Mesendoderm (in vitro differentiated cells): ENCODE measurements at places on chromosomes 1 and 21.

GRCh38 chr1:61352845-61353435 is 270.6 kb downstream of the NFIA start:
- no peak for DNase-seq

DNA sequence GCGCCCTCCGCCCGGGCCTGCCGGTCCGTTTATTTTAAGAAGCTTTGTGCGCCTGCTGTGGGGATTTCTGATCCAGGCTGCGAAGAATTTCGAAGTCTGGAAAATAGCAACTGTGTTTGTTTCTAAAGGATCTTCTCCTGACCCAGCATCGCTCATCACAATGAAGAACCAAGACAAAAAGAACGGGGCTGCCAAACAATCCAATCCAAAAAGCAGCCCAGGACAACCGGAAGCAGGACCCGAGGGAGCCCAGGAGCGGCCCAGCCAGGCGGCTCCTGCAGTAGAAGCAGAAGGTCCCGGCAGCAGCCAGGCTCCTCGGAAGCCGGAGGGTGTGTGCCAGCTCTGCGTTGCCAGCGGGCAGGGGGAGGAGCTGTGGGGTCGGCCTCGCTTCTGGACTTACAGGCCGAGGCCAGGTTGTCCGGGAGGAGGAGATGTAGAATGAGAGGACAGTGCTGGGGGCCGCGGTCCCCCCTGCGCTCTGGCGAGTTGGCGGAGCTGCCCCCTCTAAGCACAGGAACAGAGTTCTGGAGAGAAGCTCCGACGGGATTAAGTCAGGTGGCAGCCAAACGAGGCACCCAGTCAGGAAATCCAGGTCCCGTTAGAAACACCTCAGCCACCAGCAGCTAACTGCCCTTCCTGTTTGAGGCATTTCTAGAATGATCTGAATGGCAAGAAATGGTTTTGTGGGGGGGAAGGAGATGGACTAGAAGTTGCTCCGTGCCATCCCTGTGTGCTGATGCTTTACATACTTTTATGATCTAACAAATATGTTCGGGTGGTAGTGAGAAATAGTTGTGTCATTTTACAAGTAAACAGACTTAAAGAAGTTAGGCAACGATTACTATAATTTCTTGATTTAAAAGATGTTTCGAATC is 948 bp downstream of the TXLNA start:
- peak; percentile 63 for DNase-seq

GRCh38 chr1:19360843-19361610 is 48.9 kb downstream of the SLC66A1 start:
- DNase-seq = no peak

- DNase-seq = peak; percentile 88
Observed at GRCh38 chr1:174976436-174977108, 23.2 kb upstream of the CACYBP start.

DNA sequence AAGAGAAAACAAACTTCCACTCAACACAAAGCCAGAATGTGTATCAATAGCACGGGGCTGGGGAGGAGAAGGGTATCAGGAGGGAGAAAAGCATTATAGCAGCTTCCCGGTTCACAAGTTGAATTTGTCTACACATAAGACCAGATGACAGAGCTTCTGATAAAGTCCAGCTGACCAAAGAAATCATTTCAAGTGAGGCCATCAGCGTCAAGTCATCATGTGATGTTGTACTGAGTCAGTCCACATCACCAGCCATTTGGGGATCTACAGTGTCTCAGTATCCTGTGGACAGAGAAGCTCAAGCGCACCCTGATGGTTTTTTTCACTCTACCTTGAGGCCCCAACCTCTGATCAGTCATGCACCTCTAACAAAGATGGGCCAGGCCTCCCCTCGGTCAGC is 33.0 kb downstream of the SETD4 start:
- DNase-seq = no peak

- no peak for DNase-seq
Observed at GRCh38 chr1:110502402-110503151, 16.4 kb downstream of the KCNA10 start.

- DNase-seq = no peak
Observed at GRCh38 chr1:84353695-84354094, 44.6 kb upstream of the DNASE2B start.

- no peak for DNase-seq
Observed at GRCh38 chr1:89685461-89685860, 52.5 kb downstream of the LRRC8C start.

DNA sequence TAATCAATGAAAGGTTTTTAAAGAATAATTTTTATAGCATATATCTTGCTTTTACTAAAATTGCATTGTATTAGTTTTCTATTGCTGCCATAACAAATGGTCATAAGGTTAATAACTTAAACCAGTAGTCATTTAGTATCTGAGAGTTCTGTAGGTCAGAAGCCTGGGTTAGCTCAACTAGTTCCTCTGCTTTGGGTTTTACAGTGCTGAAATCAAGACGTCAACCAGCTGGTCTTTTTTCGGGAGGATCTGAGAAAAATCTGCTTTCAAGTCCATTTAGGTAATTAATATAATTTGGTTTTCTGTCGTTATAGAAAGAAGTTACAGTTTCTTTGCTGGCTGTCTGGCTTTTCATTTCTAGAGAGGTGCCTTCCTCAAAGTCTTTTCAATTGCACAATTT is 577.7 kb downstream of the MRPL39 start:
- no peak for DNase-seq

GRCh38 chr1:226823643-226824042 is 46.8 kb upstream of the PSEN2 start:
- no peak for DNase-seq

GRCh38 chr1:164685266-164686035 is 126.5 kb downstream of the PBX1 start:
- DNase-seq = no peak

- DNase-seq = no peak
Observed at GRCh38 chr1:26059906-26060305, 7.5 kb downstream of the TRIM63 start.

DNA sequence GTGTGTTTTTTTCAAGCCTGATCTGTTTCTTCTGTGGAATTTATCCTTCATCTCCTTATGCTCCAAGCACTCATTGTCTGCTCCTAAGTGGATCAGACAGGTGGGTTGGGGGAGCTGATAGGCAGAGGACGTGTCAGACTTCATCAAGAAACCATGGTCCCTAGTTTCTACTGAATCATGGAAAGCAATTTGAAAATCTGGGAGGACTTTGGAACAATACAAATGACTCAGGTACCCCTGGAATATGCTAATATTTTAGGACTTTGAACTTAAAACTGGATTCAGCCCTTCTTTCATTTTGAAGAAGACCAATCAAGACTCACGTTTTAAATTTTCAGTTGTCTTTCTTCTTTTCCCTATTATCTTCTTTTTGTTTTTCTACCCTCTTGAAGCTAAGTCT is 7.7 kb downstream of the ABCG1 start:
- peak; percentile 8 for DNase-seq

- no peak for DNase-seq
Observed at GRCh38 chr1:30899577-30900389, 8.8 kb downstream of the SDC3 start.

- no peak for DNase-seq
Observed at GRCh38 chr1:8358241-8358896, 40.5 kb downstream of the SLC45A1 start.

DNA sequence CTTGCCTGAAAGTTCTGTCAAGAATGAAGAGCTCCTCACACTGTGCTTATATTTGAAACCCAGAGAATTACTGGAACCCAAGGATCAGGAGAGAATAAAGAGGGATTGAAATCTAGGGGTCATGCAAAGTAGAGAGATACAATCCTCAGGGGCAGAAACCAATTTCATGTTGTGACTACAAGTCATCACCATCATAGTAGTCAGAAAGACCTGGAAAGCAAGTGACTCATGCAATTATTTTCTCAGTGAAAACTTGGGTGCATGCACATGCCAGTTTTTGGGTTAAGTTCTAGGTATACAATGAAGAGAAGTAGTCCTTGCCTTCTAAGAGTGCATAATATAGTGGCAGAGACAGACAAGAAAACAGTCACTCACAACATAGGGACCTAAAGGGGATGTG is 210.0 kb downstream of the ZC3H11B start:
- no peak for DNase-seq

- DNase-seq = no peak
Observed at GRCh38 chr1:12811409-12811784, 19.8 kb downstream of the PRAMEF11 start.

DNA sequence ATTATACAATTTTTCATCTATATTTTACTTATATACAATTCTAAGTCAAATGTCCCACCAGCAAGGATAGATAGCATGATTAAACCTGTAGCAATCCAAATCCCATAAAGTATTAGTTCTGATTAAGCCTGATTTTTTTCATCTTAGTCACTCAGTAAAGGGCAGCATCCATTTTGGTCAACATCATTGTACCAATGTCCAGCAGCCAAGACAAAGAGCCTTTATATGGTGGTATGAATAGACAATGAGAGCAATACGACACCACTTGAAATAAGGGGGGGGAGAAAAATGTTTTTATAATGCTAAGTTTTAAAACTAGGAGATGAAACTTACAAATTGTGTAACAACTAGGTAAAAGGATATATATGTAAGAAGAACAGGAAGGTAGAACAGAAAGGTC is 7.4 kb downstream of the ZNF644 start:
- no peak for DNase-seq

DNA sequence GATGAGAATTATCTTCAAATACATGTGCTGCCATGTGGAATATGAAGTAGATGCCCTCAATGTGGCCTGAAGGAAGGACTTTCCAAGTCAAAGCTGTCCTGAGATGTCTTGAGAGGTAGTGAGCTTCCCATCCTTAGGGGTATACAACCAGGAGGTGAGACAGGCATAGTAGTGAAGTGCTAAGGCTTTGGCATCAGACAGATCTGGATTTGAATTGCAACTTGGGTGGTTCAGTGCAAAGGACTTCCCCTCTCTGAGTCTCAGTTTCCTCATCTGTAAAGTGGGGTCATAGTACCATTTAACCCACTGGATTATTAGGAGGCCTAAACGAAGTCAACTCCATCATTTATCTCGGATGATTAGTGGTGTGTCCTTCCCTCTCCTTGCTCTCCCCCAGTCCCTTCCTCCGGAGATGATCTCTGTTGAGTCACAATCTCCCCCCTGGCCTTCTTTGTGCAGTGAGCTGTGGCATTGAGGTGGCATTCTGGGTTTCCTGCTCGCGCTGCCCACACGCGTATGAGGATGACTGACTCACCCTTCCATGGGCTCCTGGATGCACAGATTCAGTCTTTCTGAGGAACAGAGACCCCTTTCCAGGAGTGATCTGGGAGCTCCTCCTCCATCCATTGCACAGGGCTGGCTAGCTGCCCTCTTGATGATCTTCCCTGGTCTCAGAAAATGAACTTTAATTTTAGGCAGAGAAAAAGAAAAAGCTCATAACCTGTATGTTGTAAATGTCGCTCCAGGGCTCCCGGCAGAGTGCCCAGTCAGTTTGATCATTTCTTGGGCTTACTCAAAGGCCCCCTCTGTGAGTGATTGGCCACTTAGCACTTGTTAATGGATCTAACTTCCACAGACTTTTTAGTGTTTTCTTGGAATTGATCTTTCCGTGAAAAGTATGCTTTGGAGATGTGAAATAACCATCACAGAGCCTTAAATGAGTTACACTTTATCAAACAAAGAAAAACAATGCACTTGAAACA is 354.6 kb downstream of the PTPRU start:
- no peak for DNase-seq

- DNase-seq = no peak
Observed at GRCh38 chr1:87333692-87334347, 5.1 kb downstream of the LMO4 start.

DNA sequence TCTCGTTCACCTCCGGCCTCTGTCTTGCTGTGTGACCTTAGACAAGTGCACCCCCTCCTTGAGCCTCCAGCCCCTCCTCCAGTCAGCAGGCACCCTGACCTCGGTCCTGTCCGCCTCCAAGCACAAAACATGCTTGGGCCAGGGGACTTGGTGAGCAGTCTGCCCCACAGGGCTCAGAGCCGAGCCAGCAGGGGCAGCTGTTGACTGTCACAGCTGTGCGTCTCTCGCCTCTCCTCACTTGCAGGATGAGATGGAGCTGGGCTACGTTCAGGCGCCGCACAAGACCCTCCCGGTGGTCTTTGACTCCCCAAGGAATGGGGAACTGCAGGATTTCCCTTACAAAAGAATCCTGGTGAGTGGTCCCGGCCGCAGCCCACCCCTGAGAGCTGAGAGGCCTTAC is 24.2 kb downstream of the PADI3 start:
- DNase-seq = no peak

DNA sequence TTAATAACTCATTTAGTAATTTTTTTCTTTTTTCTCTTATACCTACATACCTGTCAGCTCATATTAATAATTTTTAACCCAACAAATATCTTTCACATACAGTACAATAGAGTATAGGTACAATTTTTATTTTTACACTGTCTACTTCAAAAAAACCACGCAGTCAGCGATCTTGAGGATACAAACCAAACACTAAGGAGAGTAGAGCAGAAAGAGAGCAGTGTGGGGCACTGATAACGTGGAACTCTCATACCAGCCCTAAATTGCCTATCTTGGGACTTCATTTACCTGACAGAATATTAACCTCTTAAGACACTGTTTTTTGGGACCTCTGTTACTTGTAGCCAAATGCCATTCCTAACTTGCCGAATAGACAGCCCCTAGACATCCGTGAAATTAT is 5.5 kb downstream of the TRMT1L start:
- DNase-seq = no peak

GRCh38 chr1:202561726-202562443 is 148.4 kb downstream of the SYT2 start:
- DNase-seq = peak; percentile 67

DNA sequence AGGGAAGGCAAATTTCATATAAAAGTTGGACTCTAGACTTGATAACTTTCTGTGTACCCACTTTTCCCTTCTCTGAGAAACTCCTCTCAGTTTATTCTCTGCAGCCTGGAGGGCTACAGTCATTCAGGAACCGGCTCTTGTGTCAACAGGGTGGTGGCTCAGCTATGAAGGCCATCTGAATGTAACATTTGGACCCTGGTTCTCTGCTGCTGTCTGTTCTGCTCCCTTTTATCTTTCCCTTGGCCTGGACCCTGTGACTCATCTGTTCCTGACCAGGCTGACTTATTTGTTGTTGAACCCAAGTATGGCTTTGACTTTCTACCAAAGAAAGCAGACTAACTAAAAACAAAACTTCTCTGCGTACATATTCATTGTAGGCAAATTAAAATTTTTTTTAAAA is 75.4 kb downstream of the CENPF start:
- DNase-seq = no peak

DNA sequence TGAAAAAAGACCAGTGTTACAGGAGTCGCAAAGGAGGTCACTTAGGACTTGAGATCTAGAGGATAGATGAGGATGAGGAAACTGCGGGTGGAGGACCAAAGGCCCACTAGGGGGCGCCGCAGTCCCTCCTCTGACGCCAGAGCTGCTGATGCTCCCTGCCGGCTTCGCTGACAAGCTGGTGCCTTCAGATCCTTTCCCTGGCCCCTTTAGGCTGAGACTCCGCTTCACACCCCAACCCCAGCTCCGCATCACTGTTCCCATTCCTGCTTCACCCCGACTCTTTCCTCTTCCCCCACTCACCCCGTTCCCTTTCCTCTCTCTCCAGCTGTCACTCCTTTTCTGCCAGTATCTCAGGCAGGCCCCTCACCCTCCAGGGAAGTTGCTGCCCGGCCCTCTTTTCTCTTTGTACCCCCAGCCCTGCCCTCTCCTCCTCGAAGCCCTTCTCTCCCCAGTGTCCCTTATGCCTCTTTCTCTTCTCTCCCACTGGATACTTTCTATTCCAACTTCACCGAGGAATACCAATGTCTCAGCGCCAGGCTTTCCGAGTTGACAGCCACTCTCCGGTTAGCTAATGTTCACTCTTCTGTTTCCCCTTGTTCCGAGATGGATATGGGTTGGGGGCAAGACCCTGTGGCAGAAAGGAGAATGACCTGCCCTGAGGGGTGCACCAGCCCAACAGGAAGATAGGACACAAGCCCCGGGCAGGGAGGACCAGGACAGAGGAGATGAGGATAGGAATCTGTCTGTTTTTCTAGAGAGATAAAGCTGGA is 4.5 kb downstream of the KCNJ9 start:
- DNase-seq = peak; percentile 90
